Ureter (tissue), 1 donor: ENCODE measurements at places on chromosomes 2 and 18. TPM values are rescaled to one million over a fixed set of nuclear protein-coding genes. Genes with fewer than 3 reads are reported as not detected.

CYBRD1 gene
- total RNA-seq: 60.7 TPM

GRCh38 chr2:25304321-25304720 is 37.4 kb downstream of the DNMT3A start:
- DNase-seq: no peak

AOX1 gene
- 56.6 TPM for total RNA-seq

GPAT2 gene
- 6.7 TPM for total RNA-seq

MGAT5 gene
- total RNA-seq: 56.3 TPM
